ENCODE measurements at places on chromosomes 3 and 15. TPM values are rescaled to one million over a fixed set of nuclear protein-coding genes. Genes with fewer than 3 reads are reported as not detected.
A peak's percentile ranks its signal among the peaks of the same experiment; 100 is the strongest.

The STAC gene
- 0.49 TPM for total RNA-seq

DNA sequence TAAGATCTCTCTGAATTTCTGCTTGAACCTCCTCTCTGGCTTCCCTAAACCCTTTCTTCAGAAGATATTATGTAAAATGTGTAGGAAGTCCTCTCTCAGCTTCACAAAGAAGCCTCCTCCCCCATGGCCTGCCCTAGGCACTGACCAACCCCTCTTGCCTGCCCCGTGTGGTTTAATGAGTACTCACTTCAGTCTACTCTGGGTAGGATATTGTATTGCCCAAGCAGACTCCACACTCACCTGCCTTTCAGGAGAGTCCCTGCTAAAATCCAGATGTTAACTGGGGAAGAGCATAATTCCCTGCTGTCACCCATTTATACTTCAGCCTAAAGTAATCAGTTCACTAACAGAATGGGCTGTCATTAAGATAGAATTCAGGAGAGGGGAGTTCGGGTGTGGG lies 2.6 kb upstream of the AGBL1 start:
- no peaks in the 10 kb centered on the region for H3K36me3 ChIP-seq
- H3K27ac ChIP-seq = no peak overlapping the region
- H3K4me3 ChIP-seq = no peak overlapping the region
- H3K27me3 ChIP-seq = no peaks in the 10 kb centered on the region
- no peaks in the 10 kb centered on the region for H3K4me1 ChIP-seq

The MFAP1 gene
- total RNA-seq = 14.9 TPM

DNA sequence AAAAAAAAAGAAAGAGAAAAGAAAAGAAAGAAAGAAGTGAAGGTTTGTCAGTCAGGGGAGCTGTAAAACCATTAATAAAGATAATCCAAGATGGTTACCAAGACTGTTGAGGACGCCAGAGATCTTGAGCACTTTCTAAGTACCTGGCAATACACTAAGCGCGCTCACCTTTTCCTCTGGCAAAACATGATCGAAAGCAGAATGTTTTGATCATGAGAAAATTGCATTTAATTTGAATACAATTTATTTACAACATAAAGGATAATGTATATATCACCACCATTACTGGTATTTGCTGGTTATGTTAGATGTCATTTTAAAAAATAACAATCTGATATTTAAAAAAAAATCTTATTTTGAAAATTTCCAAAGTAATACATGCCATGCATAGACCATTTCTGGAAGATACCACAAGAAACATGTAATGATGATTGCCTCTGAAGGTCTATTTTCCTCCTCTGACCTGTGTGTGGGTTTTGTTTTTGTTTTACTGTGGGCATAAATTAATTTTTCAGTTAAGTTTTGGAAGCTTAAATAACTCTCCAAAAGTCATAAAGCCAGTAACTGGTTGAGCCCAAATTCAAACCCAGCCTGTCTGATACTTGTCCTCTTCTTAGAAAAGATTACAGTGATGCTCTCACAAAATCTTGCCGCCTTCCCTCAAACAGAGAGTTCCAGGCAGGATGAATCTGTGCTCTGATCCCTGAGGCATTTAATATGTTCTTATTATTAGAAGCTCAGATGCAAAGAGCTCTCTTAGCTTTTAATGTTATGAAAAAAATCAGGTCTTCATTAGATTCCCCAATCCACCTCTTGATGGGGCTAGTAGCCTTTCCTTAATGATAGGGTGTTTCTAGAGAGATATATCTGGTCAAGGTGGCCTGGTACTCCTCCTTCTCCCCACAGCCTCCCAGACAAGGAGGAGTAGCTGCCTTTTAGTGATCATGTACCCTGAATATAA lies 2.0 kb downstream of the B2M start:
- H3K27ac ChIP-seq = peak overlapping the region; percentile 99
- peaks cover 35% of the 10 kb centered on the region for H3K36me3 ChIP-seq
- H3K4me3 ChIP-seq = peak overlapping the region; percentile 92
- DNase-seq = no peak
- H3K27me3 ChIP-seq = no peaks in the 10 kb centered on the region

The SERINC4 gene
- total RNA-seq = not detected

- H3K4me1 ChIP-seq = peaks cover 6% of the 10 kb centered on the region
- no peak overlapping the region for H3K27ac ChIP-seq
- H3K27me3 ChIP-seq = peaks cover 3% of the 10 kb centered on the region
- no peak for DNase-seq
- no peak overlapping the region for H3K4me3 ChIP-seq
These were observed 18.7 kb upstream of the HES1 start for GRCh38 chr3:194117104-194117845.

DNA sequence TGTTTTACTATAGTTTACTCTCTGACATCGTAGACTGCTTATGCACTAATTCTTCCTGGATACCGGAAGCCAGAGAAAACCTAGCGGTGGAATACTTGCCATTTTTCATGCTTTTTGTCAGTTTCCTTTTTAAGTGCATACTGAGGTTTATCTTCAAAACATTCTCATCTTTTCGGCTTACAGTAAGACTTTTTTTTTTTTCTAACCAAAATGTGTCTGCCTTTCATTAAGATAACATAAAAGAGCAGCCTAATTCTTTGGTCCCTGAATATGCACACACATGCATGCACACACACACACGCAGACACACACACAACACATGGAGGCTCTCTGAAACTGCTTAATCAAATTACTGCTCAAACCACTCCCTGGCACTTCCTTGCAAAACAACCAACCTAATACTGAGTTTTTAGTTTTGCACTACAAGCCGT lies 1.3 kb downstream of the ZNF445 start:
- H3K4me1 ChIP-seq = peaks cover 26% of the 10 kb centered on the region
- H3K27me3 ChIP-seq = no peaks in the 10 kb centered on the region
- peak overlapping the region; percentile 88 for H3K4me3 ChIP-seq
- no peak overlapping the region for H3K27ac ChIP-seq
- no peak for DNase-seq

The NECTIN3 gene
- total RNA-seq = 4.7 TPM

DNA sequence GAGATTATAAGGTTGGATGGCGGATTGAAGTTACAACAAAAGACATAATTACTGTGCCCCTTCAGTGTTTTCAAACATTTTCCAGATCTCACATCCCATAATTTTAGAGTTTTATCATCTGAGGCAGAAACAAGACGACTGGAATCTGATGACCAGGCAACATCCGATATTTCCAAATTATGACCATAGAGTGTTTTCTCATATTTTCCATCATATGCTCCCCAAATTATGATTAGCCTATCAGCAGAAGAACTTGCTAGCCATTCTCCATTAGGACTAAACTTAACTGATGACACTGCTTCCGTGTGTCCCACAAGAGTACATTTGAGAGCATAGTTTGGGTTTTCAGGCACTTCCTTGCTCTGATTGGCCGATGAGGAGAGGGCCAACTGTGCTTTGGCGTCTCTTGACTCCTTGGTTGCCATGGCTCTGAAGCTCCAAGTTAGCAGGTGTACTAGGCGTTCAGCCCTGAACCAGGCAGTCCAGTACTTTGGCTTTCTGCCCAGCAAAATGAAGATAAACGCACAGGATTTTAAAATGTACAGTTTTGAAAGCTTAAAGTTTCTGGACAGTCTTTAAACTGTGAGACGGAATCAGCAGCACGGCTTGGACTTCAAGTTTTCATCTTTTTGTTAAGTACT lies 638 bp downstream of the WDR5B start:
- H3K4me3 ChIP-seq = peak overlapping the region; percentile 59
- H3K27ac ChIP-seq = peak overlapping the region; percentile 87
- H3K36me3 ChIP-seq = peaks cover 7% of the 10 kb centered on the region
